CD4-positive, alpha-beta T cell treated with Interleukin-17A for 4 hours (primary cell): ENCODE measurements at places on chromosomes 6 and 20.
A peak's percentile ranks its signal among the peaks of the same experiment; 100 is the strongest.

DNA sequence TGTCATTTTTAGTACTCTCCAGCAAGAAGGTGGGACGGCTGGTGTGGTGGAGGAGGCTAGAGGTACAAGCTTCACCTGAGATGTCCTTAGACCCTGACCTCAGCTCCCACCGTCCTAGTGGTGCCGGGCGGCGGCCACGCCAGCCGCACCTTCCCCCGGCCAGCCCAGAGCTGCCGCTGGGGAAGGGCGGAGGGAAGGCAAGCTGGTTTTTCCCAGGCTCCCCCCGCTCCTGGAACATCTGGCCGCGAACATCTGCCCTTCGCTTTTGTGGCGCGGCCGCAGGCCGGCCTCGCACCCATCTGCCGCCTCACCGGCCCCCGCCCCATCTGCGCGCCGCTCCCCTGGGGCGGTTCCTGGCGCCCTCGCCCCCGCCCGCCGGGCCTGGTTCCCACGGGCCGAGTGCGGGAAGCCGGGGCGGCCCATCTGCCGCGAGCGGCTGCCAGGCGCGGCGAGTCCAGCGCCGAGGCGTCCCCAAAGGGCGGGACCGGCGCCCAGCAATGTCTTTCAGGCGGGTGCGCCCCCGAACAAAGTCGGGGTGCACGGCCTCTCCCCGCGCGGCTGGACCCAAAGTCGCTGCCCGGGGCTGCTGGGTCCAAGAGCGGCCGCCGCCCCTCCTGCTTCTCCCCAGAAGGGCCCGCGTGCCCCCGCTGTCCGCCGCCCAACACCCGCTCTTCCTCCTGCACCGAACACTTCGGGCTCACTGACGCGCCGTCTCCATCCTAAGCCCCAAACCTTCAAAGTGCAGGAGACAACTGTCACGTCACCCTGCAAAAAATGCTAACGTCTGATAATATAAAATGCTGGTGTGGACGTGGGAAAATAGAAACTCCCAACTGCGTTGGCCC is 17.3 kb upstream of the ID1 start:
- peak; percentile 26 for DNase-seq

GRCh38 chr6:129749749-129750120 is 39.8 kb upstream of the ARHGAP18 start:
- DNase-seq: peak; percentile 31

GRCh38 chr6:16305788-16306187 is 67.4 kb downstream of the GMPR start:
- DNase-seq: no peak

DNA sequence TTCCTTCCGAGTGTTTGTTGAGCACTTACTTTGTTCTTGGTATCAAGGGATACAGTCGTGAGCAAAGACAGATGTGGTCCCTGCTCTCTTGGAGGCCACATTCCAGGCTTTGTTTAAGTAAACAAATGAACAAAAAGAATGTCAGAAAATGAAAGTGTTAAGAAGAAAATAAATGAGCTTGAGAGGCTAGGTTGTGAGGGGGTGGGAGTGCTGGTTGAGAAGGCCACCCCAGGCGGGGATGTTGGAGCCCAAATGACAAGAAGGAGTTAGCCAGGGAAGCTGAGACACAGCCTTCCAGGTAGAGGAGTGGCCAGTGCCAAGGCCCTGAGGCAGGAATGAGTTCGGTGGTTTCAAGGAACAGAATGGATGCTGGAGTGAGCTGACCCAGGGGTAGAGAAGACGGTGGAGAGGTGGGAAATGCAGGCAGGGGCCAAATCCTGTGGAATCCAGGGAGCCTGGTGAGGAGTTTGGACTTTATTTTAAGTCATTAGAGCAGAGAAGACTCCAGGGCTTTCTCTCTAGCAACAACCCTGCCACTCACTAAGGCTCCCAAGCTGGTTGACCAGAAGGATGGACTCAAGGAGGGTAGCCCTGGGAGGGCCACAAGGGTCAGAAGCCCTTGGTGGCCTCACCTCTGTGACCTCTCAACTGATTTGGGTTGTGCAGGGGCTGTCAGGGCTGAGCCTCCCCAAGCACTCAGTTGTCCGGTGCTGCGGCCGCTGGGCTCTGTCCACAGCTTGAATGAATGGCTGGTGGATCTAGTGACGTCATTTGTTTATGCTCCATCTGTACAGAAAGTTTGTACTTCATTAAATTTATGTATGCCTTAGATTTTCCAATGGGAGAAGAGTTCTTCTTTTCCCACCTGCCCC is 66.0 kb upstream of the STX16 start:
- no peak for DNase-seq

GRCh38 chr6:78157606-78158005 is 504.8 kb downstream of the MEI4 start:
- DNase-seq: no peak

- DNase-seq: no peak
Observed at GRCh38 chr6:55040102-55040848, 134.0 kb upstream of the HCRTR2 start.

GRCh38 chr6:145670311-145670710 is 65.0 kb downstream of the EPM2A start:
- no peak for DNase-seq

GRCh38 chr6:38025451-38025850 is 205.9 kb downstream of the ZFAND3 start:
- no peak for DNase-seq

- no peak for DNase-seq
Observed at GRCh38 chr6:19210849-19211590, 626.1 kb upstream of the ID4 start.

DNA sequence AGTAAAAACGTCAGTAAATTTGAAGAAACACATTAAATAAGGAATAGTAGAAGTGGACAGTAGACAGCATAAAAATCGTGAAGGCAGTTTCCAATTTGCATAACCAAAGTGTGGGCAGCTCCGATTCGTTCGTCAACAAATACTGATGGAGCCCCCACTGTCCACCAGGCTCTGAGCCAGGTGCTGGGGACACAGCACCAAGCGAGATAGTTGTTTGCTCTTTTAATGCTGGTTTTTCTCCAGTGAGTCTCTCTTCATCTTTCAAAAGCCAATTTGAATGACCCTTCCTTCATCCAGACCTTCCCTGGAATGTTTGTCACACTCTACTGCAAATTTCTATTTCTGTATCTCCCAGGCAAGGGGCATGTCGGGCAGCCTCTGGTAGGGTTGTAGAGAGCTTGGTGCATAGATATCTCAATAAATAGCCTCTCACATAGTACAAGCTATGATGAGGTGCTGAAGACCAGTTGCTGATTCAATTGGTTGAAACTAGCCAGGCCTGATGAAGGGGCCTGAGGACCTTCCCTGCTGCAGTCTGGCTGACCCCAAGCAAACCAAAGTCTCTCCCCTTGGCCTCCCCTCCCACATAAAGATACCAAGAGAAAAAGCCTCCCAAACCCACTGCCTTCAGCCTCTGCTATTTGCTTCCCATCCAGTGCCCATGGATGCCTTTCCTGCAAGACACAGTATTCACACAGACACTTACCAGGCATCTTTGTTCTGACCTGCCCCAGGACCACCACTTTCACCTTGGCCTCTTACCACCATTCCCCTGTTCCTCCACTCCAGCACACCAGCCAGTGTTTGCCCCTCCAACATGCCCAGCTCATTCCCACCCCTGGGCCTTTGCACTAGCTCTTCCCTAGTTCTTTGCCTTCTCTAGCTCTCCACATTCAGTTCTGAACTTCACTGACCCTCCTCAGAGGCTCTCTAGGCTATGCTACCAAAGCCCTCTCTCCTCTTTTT is 125.2 kb downstream of the CEBPB start:
- no peak for DNase-seq

- no peak for DNase-seq
Observed at GRCh38 chr6:87029711-87030314, 65.1 kb downstream of the CGA start.

DNA sequence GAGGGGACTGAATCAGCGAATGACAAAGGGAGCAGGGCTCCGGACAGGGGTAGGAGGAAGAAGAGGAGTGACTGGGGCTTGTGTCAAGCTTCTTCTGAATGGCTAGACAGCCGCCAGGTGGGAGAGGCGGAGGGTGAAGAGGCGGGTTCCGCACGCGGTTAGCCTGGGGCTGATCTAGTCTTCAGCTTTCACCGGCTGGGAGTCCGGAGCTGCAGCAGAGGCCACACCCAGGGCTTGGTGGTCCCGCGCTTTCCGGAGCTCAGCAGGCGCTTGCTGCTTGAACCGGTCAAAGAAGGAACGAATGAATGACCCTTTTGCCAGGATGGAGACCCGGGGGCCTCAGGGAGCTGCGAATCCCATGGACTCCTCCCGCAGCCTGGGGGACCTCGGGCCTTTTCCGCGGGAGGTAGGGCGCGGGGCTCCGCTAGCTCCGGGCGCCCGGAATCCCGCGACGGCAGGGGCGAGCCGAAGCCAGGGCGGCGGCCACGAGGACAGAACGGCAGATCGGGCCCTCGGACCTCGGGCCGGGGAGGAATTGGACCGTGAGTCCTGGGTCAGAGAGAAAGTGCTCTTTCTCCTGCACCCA is at the start of gene C6orf141:
Gene C6orf141 (plus strand): TSS at position 177 of the 586 bp plus-strand sequence. CDS start 125 bp downstream, at position 302.
- DNase-seq: peak; percentile 3

DNA sequence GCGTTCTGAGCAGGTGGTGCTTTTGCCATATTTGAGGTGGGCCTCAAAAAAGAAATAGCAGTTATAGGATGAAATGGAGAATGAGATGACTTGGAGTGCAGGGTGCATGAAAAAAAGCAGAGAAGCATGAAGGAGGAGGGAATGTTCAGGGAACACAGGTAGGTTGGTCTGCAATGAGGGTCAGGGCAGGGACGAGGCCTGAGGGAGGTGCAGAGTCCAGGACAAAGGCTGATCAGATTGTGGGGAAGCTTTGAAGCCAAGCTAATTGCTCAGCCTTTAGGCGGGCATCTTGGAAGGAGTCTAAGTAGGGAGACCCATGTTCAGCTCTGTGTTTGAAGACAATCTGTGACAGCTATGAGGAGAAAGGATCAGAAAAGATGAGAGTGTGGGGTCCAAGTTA is 12.0 kb downstream of the TRAM2 start:
- DNase-seq: no peak

DNA sequence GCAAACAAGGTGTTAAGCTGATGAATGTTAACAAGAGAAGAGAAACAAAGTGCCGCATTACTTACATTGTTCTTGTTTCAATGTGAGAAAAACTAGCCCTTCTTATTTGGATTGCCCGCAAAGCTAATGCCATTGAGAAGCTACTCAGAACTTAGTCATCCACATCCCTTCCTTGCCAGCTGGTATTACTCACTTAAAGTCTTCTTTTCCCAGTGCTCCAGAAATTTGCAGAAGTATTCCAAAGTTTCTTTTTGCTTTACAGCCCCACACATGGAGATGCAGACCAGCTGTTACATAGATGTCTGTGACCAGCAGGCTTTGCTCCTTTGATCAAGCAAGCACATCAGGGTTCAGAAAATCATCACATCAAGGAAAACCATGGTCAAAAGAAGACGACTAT is 529.0 kb downstream of the TBC1D32 start:
- no peak for DNase-seq

DNA sequence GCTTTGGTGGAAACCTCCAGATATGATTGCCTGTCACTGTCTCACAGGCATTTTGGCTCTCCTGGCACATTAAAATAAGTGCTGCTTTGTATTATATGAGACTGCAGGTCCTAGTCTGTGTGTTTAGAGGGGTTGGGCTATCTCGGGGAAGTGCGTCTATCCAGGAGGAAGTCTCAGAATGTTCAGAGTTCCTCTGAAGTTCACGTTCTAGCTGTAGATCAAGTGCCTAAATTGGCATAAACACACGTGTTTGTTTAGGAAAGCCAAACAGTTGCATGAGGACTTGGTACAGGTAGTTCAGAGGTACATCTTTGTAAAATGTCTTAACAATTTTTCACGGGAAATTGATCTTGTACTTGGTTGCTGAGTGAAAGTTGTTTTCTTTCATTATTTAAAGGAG is 36.4 kb upstream of the SLC22A1 start:
- DNase-seq: no peak

DNA sequence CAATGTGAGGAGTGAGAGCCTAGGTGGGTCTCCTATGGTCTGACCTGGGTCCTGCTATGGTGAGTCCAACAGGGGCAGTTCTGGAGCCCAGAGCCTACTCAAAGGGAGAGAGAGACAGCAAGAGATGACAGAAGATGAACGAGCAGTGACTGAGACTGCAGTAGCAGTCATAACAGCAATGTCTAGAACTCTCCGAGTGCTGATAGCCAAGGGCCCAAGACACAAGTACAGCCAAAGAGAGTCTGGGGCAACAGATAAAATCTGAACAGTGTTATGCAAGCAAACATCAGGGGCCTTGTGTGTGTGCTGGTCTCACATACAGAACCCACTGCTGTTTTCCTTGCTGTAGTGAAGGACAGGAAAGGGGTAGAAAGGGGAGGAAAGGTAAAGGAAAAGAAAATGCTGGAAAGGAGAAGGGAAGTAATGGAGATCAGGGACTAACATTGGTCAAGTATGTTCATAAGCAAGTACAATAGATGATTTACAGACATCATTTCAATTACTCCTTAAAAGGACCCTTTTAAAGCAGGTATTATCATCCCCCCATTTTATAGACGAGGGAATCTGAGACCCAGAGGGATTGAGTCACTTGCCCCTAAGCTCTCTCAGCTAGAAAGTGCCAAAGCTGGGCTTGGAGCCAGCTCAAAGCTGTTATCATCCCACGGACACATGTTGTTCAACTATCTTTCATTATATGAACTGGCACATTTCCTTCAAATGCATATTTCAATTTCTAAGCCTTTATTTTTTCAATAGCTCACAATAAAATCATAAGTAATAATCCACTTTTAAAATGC is 182.3 kb upstream of the RAB32 start:
- no peak for DNase-seq

- no peak for DNase-seq
Observed at GRCh38 chr6:151154418-151154817, 85.3 kb upstream of the AKAP12 start.

GRCh38 chr6:25997921-25998320 is 35.3 kb downstream of the TRIM38 start:
- DNase-seq: no peak

DNA sequence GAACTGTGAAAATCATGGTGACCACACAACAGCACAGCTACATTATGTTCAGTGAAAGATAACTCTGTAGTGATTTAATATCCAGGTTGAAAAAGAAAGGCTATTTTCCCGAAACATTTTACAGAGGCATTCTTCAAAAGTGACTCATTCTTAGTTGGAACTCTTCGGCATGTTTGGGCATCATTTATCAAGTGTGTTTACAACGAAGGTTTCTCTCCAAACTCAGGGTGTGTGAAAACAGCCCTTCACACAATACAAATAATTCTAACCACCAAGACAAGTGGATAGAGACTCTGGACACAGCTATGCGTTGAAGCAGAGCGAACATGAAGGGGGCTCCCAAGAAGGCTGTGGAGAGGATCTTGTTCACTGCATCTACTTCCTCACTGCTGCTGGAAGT is 57.6 kb downstream of the CBLN4 start:
- no peak for DNase-seq

- no peak for DNase-seq
Observed at GRCh38 chr6:143394389-143394788, 56.1 kb downstream of the ADAT2 start.

- DNase-seq: no peak
Observed at GRCh38 chr6:96468681-96469224, 52.9 kb upstream of the UFL1 start.

DNA sequence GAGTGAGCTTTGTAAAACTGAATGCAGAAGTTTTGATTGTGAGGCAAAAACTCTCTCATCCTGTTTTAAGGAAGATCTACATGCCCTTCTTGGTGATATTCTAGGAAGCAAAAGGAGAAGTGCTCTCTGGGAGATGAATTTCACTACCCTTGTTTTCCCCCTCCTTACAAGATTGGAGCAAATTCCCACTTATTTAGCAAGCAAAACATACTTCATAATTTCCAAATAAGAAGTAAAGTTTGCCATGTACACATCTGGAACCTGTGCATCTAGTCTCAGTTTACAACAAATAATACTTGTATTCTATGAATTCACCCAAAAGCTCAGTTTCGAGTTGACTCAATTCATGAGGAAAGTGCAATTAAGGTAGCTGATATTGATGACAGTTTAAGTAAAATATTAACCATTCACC is 27.6 kb upstream of the IFNGR1 start:
- no peak for DNase-seq
